Testis (tissue), 5 donors: ENCODE measurements at places on chromosomes 12 and 14.

- peak; percentile 5 for DNase-seq
These were observed 18.3 kb upstream of the EIF2B2 start for GRCh38 chr14:74984236-74985027.

DNA sequence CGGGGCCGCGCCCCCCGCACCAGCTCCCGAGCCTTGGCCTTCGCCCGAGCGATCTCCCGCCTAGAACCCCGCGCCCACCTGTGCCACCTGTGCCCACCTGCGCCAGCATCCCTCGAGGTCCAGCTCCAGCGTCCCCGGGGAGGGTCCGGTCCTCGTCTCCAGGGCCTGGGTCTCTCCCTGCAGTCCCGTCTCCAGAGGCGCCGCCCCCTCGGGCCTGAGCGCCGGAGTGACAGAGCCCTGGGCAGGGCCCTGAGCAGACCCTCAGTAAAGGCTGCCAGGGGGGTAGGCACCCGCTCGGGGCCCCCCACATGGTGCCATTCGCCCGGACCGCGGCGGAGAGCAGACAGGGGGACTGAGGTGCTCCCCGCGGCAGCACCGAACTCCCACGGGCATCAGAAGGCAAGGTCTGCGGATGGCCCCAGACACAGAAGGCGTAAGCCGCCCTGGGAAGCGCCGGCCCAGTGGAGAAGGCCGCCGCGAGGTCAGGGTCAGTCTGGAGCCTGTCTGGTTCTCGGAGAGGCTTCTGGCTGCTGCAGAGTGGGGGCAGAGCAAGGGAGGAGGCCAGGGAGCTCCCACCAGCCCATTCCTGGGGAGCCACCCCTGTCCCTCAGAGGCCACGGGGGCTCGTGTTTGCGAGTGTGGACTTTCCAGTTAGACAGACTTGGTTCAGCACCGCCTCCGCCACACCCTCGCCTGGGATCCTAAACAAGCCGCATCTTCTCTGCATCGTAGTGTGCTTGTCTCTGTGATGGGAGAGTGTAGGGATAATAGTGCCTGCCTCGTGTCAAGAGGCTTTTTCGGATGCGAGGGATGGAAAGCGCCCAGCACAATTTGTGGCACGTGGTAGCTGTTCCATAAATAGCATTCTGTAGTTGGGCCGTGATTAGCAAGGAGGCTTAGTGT is 1.1 kb upstream of the PPP1R13B start:
- peak; percentile 80 for DNase-seq

DNA sequence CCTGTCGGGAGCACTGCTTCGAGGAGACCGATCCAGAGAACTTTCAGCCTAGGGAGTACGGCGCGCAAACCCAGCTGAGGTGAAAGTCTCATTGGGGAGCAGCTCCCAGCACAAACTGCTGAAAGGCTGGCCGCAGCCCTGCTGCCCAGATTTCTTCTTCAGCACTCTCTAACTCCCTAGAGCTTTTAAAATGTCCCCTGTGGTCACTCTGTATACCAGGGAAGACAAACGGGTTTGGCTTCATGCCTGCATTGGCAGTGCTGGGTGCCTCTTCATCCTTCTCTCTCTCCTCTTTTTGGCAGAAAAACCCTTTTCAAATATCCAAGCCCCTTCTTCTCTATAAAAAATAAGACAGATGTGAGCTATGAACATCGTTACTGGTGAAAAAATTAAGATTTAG is 34.9 kb downstream of the BBS10 start:
- no peak for DNase-seq

GRCh38 chr12:15638231-15638630 is 151.0 kb downstream of the EPS8 start:
- DNase-seq: no peak

- DNase-seq: no peak
These were observed 123.0 kb downstream of the SCARB1 start for GRCh38 chr12:124740691-124741137.

DNA sequence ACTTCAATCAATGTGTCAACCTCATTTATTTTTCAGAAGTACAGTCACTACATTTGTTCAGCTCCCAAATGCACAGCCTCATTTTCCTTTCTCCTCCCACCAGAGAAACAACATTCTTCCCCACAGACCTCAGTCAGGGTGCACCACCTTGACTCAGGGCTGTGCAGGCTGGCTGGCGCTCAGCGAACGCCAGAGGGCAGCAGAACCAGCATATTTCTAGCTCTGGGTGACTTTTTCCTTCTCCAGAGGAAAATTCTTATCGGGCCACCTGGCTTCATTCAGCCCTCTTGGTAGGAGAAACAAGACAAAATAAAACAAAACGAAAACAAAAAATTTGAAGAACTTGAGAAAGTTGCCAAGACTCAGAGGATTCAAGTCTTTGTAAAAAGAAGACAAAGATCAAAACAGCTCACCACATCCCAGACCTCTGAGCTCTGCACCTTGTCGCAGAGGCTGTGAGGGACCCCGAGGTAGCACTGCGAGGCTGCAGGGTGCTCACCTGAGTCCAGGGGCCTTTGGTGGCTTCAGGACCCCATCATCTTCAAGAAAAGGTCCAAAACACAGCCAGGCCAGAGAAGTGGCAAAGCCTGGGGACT is 33.7 kb downstream of the PAH start:
- peak; percentile 82 for DNase-seq

DNA sequence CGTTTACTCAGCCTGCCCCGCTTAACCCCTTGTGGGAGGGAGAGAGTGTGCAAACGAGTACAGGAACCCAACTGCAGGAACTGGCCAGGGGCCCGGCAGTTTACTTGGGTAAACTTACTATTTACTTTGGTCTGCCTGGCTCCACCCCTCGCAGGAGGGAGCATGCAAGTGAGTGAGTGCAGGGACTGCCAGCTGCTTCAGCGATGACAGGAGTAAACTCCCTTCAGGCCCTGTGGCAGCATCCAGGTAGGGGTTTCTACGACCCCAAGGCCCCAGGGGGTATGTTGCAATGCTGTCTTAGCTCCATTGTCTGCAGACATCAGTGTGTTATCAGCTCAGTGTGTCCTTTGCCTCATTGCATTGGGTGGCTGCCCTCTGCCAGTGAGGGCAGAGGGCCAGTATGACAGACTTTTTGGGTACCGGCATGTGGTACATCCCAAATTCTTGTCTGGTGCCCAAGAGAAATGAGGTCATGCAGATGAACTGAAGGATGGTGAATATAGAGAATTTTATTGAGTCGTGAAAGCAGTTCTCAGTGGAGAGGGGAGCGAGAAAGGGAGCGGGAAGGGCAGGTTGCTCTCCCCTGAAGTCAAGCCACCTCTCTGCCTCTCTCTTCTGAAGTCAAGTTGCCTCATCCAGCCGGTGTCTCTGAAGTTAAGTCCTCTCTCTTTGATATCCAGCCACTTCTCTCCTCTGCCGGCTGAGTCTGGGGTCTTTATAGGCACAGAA is 181.8 kb downstream of the FUT8 start:
- no peak for DNase-seq

- DNase-seq: no peak
These were observed 274.2 kb upstream of the E2F7 start for GRCh38 chr12:77339610-77340009.

DNA sequence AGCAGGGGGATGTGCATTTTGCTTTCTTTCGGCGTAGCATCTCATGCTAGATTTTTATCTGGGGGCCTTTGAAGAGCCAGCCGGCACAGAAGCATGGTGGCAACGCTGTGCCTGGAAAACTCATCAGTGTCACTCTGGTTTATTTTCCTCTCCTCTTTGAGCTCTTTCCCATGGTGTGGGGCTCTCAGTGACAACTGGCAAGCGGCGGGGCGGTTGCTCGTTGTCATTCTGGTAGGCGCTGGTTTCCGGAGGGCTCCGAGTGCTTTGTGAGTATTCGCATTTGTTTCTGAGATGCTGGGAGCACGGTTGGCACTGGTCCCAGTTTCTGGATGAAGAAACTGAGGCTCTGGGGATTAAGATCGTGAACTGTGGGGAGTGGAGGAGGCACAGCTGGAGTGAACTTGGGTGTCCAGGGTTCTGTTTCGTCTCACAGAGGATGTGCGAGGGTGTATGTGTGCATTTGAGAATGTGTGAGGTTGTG is 23.3 kb downstream of the TPCN1 start:
- DNase-seq: no peak

GRCh38 chr14:22429546-22430294 is 159.3 kb downstream of the DAD1 start:
- no peak for DNase-seq

- peak; percentile 11 for DNase-seq
These were observed 29.8 kb downstream of the OR10P1 start for GRCh38 chr12:55666508-55666907.

DNA sequence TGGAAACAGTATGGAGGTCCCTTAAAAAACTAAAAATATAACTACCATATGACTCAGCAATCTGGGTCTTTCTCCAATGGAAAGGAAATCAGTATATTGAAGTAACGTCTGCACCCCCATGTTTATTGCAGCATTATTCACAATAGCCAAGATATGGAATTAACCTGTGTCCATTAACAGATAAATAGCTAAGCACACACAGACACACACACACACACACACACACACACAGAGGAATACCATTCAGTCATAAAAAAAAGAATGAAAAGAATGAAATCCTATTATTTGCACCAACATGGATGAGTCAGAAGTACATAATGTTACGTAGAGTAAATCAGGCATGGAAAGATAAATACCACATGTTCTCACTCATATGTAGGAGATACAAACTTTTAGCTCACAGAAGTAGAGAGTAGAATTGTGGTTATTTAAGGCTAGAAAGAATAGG is 4.7 kb downstream of the KLRK1 start:
- no peak for DNase-seq

DNA sequence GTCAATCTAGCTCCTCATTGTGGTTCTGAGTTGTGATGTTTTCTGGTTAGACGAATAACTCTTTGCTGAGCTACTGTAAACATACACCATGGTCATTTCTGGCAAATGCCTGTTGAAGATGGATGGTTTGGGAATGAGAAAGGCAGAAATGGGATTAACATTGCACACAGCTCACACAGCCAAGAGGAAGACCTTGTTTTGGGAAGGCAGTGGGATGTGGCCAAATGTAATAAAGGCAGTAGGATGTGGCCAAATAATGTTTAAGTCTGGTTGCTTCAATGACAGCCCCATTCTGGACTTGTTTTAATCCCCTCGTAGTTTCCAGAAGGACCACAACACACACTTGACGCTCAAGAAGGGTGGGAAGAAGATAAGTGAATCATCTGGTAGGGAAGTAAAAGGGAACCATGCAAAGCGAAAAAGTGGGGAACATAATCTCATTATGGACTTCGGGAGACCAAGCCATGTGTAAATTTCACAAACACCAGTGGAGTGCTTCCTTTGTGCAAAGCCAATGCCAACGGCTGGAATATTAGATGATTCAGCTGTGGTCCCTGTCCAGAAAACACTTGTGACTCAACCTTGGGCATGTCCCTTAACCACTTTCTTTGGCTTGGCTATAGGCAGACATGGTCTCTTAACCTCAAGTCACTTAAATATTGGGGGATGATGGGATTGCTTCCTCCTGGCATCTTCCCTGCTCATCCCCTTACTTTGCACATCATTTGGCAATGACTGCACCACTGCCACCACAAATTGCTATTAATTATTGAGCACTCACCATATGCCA is 284.4 kb upstream of the CRY1 start:
- DNase-seq: no peak

- DNase-seq: no peak
These were observed 126.1 kb upstream of the EEA1 start for GRCh38 chr12:93055221-93055620.
